Camera-type eye (tissue), 1 donor: ENCODE measurements at places on chromosomes 16 and 17. TPM values are rescaled to one million over a fixed set of nuclear protein-coding genes. Genes with fewer than 3 reads are reported as not detected.

Gene ESRP2
- total RNA-seq, result 4.6 TPM

Gene SLC12A3
- total RNA-seq, result not detected

Gene GRAPL
- 2.6 TPM for total RNA-seq

Gene STX8
- total RNA-seq, result 75.2 TPM

Gene CORO1A
- total RNA-seq, result 13.0 TPM

Gene KRTAP4-9
- not detected for total RNA-seq

Gene SLFN12
- total RNA-seq, result 11.5 TPM

Gene KRTAP2-2
- total RNA-seq, result not detected

Gene INCA1
- 1.3 TPM for total RNA-seq

Gene CES3
- total RNA-seq, result 0.77 TPM

Gene SPNS2
- total RNA-seq, result 22.5 TPM

Gene TNFRSF17
- total RNA-seq, result not detected

Gene GPR139
- 0.38 TPM for total RNA-seq
